ENCODE measurements at places on chromosomes 7 and 10.

GRCh38 chr7:12815426-12815825 is 128.0 kb downstream of the ARL4A start:
- no peak for DNase-seq

DNA sequence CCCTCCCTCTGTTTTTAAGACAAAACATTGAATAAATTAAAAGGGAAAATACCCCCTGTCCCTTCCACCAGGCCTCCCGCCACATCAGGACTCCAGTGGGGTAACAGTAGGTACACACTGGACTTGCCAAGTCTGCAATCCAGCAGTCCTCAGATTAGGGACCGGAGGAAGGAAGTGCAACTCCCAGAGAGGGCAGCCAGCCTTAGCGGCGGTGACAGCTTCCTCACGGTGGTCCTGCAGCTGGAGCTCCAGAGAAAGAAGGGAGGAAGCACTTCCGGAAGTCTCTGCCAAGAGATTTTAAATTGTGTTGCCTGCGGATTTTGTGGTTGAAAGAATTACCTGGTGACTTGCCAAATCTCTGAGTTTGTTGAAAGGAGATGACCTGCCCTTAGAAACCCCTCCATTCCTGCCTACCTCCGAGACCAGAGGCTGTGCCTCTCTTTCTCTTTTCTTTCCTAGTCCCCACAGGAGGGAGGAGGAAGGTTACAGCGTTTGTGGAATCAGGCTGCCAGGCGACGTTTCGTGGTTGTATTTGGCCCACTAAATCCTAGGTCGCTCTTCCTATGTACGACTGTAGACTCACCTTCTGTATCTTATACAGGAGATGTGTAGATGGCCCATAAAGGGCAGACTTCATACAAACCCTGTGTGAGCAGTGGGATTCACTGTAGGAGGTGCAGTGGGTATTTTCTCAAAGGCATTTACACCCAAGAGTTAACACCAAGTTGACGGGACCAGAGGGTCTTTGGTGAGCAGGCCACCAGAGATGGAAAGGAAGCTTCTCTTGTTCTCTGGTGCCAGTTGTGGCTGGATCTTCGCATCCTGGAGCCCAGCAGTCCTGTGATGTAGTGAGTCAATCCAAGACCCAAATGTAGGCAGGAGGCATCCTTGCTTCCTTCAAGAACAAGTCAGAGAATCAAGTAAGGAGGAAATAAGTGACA is 77.9 kb downstream of the INSIG1 start:
- DNase-seq = no peak

GRCh38 chr10:99520040-99520846 is 12.5 kb upstream of the NKX2-3 start:
- no peak for DNase-seq

- no peak for DNase-seq
Measured at GRCh38 chr10:59900048-59900727, 6.2 kb downstream of the CCDC6 start.

- no peak for DNase-seq
Measured at GRCh38 chr10:79328737-79329504, 18.3 kb upstream of the PPIF start.

DNA sequence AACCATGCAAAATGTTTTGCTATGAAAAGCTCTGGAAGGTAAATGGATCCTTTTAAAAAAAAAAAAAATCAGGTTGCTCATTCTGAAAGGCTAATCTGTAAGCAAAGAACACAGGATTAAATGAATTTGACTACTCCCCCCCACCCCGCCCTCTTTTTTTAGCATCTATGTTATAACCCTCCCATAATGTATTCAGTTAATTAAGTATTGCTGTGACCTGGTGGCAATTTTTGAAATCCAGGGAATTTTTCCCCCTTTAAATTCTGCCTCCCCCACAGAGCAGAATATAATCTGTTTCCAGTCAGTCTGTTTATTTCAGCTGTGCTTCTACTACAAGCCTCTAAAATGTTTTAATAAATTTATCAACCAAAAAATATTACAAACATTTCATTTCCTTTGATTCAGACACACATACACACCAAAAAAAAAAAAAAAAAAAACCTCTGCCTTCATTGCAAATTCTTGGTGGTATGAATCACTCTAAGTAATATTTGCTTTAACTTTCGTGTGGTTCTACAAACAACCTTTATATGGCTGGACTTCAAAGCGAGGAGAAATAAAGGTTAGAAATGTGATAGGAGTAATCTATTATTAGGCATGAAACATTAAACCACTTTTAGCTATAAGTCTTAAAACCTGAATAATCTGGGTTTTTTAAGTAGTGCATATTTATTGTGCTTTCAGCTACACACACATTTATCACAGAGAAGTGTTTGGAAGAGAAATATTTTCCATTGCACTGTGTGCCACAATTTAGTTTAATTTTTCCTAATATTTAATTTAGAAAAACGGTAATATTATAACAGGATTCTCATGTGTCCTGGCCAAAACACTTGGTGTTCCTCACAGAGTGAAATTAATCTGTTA is 64.4 kb upstream of the ARID5B start:
- no peak for DNase-seq

GRCh38 chr10:5163487-5163886 is 21.5 kb downstream of the AKR1C8 start:
- no peak for DNase-seq

- DNase-seq = no peak
Measured at GRCh38 chr7:46772776-46773175, 809.1 kb downstream of the TNS3 start.

DNA sequence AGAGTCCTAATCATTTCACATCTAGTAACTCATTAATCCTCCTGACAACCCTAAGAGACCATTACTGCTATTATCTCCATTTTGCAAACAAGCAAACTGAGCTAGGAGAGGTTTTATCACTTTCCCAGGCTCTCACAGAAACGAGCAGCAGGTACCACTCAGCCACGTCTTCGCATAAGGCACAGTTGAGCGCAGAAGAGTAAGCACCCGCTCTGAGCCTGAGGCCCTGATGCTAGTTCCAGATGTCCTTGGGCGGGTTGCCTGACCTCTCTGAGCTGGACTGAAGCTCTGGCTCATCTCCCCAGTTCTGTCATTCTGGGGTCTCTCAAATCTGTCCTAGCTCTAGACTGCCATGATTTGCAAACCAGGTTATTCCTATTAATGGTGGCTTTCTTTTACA is 72.6 kb upstream of the FRMD4A start:
- DNase-seq = no peak

- peak; percentile 4 for DNase-seq
Measured at GRCh38 chr10:70858759-70859158, 29.6 kb downstream of the PCBD1 start.

GRCh38 chr10:131567279-131568162 is 256.0 kb upstream of the TCERG1L start:
- no peak for DNase-seq

DNA sequence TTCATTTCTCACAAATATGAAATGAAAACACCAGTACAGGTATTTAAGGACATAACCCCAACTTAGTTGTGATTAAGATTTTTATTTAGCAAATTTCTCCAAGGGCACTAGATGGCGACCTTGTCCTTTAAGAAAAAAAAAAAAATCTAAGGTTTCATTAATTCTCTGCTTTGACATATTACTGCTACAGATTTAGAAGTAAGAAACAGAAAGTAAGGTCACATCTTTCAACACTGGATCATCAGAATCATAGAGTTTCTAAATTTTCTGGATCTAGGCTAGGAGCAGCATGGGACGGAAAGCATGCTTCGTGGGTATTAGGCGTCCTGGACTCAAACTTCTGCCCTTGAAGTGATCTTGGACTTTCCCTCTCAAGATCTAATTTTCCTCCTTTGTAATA is 85.5 kb upstream of the PRKG1 start:
- no peak for DNase-seq

GRCh38 chr7:102273749-102274712 is 12.6 kb upstream of the SH2B2 start:
- no peak for DNase-seq

- DNase-seq = no peak
Measured at GRCh38 chr10:3877211-3878000, 92.4 kb upstream of the KLF6 start.

GRCh38 chr10:70582793-70583668 is 19.5 kb downstream of the PRF1 start:
- DNase-seq = no peak

DNA sequence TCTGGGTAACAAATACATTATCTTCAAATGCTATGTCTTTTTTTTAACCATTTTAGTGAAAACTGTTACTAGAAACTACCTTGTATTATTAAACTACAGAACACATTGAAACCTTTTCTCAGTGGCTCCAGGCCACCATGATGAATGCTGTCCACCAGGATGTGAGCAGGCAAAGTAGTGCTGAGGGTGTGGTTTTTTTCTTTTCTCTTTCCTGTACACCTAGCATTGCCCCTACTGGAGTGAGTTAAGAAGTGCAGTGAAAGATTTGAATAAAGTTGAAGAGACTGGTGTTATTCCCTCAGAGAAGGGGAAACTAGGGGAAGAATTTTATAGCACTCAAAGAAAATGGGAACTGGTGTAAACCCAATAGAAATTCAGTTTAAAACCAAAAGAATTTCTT is 120.0 kb upstream of the SAMD8 start:
- no peak for DNase-seq

- no peak for DNase-seq
Measured at GRCh38 chr7:8625612-8626011, 192.2 kb downstream of the NXPH1 start.

GRCh38 chr10:17643339-17643754 is 604 bp upstream of the STAM start:
- peak; percentile 64 for DNase-seq

Measured in NCI-H345 (cell line).